IMR-90 (cell line): ENCODE measurements at places on chromosomes 2 and 18. TPM values are rescaled to one million over a fixed set of nuclear protein-coding genes. Genes with fewer than 3 reads are reported as not detected.

The PID1 gene
- 0.83 and 0.90 TPM in 2 replicates for total RNA-seq

The CNTNAP5 gene
- total RNA-seq = not detected in 2 replicates

The XDH gene
- 0.83 and 1.1 TPM in 2 replicates for total RNA-seq

The SLC35F6 gene
- total RNA-seq = 25.6 and 30.6 TPM in 2 replicates

The GCKR gene
- under 0.01 TPM in 1 of 2 replicates, not detected in the other for total RNA-seq

The FARP2 gene
- total RNA-seq = 30.8 and 38.6 TPM in 2 replicates

The DHRS9 gene
- not detected in 2 replicates for total RNA-seq

The ALLC gene
- not detected in 2 replicates for total RNA-seq

The AKAIN1 gene
- total RNA-seq = not detected in 2 replicates

The KCNE4 gene
- 6.6 and 8.3 TPM in 2 replicates for total RNA-seq

The SLC4A5 gene
- total RNA-seq = 0.18 TPM in 1 of 2 replicates, not detected in the other

The ZNF385B gene
- under 0.01 TPM in 1 of 2 replicates, not detected in the other for total RNA-seq

The GAL3ST2 gene
- not detected in 2 replicates for total RNA-seq

The LOXHD1 gene
- not detected in 2 replicates for total RNA-seq

The HYCC2 gene
- 9.1 and 10.0 TPM in 2 replicates for total RNA-seq

The BCL2 gene
- total RNA-seq = 0.54 and 0.56 TPM in 2 replicates

The ABCB11 gene
- total RNA-seq = not detected in 2 replicates

The VWA3B gene
- total RNA-seq = not detected in 2 replicates

The ROCK1 gene
- 17.0 and 33.6 TPM in 2 replicates for total RNA-seq

The LBX2 gene
- 0.18 and 0.56 TPM in 2 replicates for total RNA-seq
